ENCODE measurements at places on chromosomes 11 and 22.

DNA sequence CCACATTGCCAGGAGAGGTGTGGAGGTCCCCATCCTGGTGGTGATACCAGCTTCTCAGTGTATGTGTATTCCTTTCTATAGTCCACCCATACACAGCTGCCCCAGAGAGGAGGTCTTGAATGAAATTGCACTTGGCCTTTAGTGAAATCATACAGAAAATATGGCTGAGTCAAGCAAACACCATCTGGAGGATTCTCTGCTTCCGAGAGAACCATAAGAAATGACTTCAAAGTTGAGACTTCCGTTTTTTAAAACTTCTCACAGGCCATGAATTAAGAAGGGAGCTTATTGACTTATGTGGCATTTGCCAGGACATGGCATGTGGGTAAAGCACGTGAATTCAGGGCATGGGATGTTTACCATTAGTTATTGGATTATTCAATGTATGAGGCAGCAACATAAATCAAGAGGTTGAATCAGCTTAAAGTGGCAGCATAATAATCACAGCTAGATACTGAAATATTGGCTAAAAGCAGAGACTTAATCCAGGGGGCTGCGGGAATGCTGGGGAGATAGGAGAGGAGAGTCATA lies 119.1 kb upstream of the MTNR1B start:
- DNase-seq = no peak

- no peak for DNase-seq
Measured at GRCh38 chr11:1348146-1348795, 38.8 kb upstream of the TOLLIP start.

GRCh38 chr22:19843857-19844376 lies 10.8 kb downstream of the GNB1L start:
- DNase-seq = no peak

GRCh38 chr11:8055091-8055835 lies 25.7 kb upstream of the TUB start:
- no peak for DNase-seq

- DNase-seq = no peak
Measured at GRCh38 chr11:65305501-65306268, 9.0 kb upstream of the CDC42EP2 start.

Data from NCI-H1092 (cell line).